ENCODE measurements at places on chromosomes 5 and 9.
A peak's percentile ranks its signal among the peaks of the same experiment; 100 is the strongest.

GRCh38 chr9:131697097-131697496 is 42.8 kb downstream of the RAPGEF1 start:
- peak; percentile 45 for DNase-seq

DNA sequence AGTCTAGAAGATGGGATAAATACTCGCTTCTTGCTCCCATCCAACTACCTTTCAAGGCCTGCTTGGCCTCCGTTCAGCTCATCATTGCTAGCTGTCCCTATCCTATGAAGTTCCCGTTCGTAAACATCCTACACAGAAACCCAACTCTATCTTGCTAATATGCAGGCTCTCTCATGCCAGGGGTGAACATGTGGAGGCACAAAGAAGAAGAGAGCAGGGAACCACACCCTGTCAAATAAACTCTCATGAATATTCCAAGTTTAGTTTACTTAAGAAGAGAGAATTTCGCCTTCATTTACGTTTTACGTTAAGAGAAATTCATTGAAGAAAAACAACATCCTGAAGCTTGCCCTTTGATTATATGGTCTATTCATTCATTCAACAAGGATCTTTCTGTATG is 7.9 kb upstream of the HSD17B3 start:
- DNase-seq = no peak

GRCh38 chr9:127983847-127984289 is 3.1 kb upstream of the EEIG1 start:
- DNase-seq = no peak

- no peak for DNase-seq
Measured at GRCh38 chr5:43415935-43416802, 4.0 kb upstream of the CCL28 start.

- DNase-seq = no peak
Measured at GRCh38 chr9:36021968-36022367, 14.7 kb upstream of the RECK start.

GRCh38 chr5:125311743-125312142 is 565.3 kb upstream of the ZNF608 start:
- DNase-seq = peak; percentile 92

- peak; percentile 80 for DNase-seq
Measured at GRCh38 chr9:97923529-97924108, 1.3 kb upstream of the TRMO start.

- no peak for DNase-seq
Measured at GRCh38 chr5:65548281-65548680, 14.7 kb downstream of the CENPK start.

GRCh38 chr9:108052431-108053080 is 563.0 kb upstream of the KLF4 start:
- DNase-seq = peak; percentile 52

DNA sequence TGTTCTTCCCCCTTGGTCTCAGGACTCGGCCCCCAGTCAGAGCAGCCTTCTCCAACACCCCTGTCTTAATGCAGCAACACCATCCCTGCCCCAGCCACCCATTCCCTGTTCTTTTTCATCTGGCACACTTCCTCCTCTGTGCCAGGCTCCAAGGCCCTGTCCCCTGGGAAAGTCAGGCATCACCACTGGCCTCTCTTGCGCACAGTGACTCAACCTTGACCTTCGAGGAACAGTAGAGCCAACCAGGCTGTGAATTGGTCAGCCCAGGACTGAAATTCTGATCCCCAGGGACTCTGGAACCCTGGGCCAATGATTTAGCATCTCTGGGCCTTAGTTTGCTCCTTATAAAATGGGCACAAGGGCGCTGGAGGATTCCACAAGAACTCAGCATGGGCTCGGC is 10.5 kb upstream of the RALGDS start:
- no peak for DNase-seq

DNA sequence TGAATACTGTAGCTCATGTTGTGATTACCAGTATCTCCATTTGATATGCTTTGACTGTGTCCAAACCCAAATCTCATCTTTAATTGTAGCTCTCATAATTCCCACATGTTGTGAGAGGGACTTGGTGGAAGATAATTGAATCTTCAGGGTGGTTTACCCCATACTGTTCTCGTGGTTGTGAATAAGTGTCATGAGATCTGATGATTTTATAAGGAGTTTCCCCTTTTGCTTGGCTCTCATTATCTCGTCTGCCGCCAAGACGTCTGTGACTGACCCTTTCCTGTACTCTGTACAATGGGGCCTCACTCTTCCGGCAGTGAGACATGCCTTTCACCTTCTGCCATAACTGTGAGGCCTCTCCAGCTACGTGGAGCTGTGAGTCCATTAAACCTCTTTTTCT is 59.3 kb downstream of the TRIO start:
- peak; percentile 66 for DNase-seq

DNA sequence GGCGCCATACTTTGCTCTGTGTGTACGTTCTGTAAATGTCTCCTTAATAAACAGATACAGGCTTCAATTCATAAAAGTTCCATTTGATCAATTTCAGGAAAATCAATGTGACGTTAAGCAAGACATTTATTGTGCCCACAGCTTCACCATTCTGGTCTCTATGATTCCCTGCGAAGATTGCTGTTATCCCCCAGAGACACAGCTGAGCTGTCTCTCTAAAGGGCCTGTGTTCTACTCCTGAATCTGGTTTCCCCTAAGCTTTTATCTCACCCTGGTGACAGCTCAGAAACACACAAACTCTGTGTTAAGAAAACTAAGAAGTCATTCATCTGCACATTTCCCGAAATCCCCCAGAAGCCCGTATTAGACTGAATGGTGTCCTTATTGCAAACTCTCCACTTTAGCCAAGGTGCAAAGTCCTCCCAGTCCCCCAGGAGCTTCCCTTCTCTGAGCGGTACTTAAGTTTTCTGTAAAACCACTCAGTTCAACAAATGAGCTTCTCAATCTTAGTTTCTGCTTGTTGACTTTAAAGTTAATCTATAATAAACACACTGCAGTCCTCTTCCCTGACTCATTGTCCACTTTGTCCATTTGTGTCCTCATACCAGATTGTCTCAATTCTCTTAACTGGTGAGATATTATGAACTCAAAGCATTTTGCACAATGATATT is 1.4 kb upstream of the C5orf15 start:
- DNase-seq = peak; percentile 55

GRCh38 chr5:72353046-72353445 is 32.9 kb downstream of the PTCD2 start:
- DNase-seq = peak; percentile 74

DNA sequence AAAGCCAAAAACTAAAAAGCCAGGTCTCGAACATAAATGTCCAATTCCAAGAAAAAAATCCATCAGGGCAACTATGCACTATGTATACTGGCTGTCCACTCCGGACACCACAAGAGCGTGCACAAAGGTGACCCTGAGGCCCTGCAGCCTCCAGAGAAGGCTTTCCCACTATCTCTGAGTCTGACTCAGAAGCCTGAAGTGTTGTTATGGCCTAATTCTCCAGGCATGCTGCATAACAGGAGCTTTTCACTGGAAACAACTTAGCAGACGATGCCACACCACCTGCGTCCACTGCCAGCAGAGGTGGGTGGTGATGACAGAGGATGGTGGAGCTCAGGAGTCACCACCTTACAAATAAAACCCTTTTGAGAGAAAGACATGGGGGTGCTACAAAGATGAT is 63.7 kb downstream of the HABP4 start:
- DNase-seq = peak; percentile 69

- DNase-seq = no peak
Measured at GRCh38 chr5:40909723-40910122, 426 bp downstream of the C7 start.

- DNase-seq = no peak
Measured at GRCh38 chr5:34915856-34916192, 313 bp downstream of the BRIX1 start.

GRCh38 chr5:173612948-173613347 is 3.5 kb downstream of the BOD1 start:
- peak; percentile 17 for DNase-seq

GRCh38 chr9:8799206-8799605 is 999.6 kb upstream of the DMAC1 start:
- DNase-seq = no peak

DNA sequence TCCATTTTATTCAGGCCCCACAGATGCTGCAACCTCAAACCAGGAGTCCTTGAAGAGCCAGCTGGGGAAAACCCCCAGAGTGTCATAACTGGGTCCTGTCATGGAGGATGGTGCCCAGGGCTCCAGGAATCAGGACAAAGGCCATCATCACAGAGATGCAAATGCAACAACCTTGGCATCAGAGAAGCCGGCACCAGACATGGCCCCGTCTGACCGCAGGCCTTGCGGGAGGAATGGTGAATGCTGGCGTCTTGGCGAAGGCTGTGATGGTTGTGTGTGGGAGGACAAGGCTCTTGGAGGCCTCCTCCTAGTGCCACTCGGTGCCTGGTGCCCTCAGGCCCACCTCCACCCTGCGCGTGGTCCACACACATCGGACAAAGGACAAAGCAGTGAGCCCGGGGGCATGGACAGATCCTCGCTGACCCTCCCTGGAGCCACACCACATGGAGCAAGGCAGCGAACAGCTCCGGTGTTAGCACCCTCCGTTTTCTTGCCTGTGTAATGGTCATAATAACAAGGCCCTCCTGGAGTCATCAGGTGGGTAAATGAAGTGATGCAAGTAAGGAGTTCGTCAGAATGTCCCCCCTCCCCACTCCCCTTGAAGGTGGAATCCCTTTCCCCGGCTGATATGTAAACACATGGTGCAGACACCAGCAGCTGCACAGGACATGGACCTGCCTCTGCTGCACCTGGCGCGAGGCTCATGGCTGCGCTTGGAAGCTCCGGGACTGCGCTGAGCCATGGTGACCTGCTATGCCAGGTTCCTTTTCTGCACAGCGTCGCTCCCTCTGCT is 380.7 kb downstream of the IRX2 start:
- no peak for DNase-seq

DNA sequence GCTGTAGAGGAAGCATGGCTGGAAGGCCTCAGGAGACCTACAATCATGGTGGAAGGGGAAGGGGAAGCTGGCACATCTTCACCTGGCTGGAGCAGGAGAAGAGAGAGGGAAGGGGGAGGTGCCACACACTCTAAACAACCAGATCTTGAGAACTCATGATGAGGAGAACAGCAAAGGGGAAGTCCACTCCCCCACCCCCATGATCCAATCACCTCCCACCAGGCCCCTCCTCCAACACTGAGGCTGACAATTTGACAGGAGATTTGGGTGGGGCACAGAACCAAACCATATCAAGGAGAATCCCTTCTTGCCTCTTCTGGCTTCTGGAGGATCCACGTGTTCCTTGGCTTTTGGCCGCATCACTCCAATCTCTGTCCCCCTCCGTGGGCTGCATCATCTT is 13.1 kb upstream of the CMBL start:
- no peak for DNase-seq

- no peak for DNase-seq
Measured at GRCh38 chr9:127880143-127880542, 2.7 kb upstream of the AK1 start.

DNA sequence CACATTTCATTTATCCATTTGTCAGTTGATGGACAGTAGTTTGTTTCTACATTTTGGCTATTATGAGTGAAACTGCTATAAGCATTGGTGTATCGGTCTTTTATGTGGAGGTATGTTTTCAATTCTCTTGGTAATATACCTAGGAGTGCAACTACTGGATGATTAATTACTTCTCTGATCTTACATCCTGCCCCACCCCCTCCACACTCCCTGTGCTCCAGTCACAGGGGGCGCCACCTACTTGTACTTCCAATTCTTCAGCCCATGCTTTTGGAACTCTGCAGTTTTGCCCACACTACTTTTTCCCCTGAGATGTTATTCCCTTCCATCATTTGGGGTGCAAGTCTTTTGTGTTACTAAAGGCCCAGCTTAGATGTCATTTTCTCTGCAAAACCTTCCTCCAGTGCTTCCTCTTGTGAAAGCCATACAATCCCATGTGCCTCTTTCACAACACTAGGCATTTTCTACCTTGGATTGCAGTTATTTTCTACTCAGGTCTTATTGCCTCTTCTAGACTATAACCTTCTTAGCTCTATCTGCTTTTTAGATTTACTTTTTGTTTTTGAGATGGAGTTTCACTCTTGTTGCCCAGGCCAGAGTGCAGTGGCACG is 42.1 kb downstream of the SEC61B start:
- DNase-seq = peak; percentile 42

Measured in EH (cell line).